ENCODE measurements at places on chromosomes 6 and 20. TPM values are rescaled to one million over a fixed set of nuclear protein-coding genes. Genes with fewer than 3 reads are reported as not detected.
A peak's percentile ranks its signal among the peaks of the same experiment; 100 is the strongest.

LRFN2 gene
- not detected for total RNA-seq

RNF5 gene
- total RNA-seq = 56.9 TPM

UTRN gene
- total RNA-seq = 24.0 TPM

DNA sequence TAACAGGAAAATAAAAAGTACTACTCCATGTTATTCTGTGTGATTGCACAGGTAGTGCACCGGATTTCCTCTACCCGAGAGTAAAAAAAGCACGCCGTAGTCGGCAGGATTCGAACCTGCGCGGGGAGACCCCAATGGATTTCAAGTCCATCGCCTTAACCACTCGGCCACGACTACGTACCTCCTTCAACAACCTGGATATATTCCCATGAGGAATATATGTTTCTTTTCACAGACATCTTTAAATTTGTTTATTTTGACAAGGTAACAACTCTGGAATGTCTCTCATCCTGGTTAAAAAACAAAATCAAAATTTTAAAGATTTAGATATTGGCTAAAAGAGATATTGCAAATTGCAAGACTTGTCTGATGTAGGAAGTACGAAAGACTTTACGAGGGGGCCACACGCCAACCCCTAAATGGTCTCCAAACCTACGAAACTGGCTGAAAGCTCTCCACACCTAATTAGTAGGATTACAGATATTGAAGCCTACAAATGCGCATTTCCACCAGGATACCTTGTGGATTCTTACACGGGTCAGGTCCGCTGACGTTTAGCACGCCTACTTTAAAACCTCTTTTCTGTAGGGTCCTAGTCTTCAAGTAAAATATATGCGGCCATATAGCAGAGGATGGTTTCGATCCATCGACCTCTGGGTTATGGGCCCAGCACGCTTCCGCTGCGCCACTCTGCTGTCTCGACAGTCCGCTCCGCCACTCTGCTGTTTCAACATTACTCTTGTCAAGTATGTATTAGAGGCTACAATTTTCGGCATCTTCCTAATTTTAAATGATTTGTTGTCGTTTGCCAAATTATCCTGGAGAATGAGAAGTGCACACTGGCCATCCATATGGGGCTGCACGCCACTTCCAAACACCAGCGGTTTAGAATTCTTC lies 52.2 kb upstream of the BTN3A2 start:
- peak; percentile 92 for DNase-seq

DNA sequence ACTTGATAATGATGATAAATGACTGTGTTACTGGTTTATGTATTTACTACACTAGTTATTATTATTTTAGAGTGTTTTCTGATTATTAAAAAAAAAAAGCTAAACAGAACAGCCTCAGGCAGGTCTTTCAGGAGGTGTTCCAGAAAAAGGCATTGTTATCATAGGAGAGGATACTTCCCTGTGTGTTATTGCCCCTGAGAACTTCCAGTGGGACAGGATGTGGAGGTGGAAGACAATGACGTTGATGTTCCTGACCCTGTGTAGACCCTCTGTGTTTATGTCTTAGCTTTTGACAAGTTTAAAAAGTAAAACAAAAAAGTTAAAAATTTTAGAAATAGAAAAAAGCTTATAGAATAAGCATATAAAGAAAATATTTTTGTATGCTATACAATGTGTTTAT lies 49.1 kb downstream of the NCOA7 start:
- DNase-seq = no peak

- no peak for DNase-seq
Observed at GRCh38 chr6:143647191-143647590, 30.6 kb upstream of the PHACTR2 start.
